Suprapubic skin (tissue), 4 donors: ENCODE measurements at places on chromosomes 4 and X.
A peak's percentile ranks its signal among the peaks of the same experiment; 100 is the strongest.

DNA sequence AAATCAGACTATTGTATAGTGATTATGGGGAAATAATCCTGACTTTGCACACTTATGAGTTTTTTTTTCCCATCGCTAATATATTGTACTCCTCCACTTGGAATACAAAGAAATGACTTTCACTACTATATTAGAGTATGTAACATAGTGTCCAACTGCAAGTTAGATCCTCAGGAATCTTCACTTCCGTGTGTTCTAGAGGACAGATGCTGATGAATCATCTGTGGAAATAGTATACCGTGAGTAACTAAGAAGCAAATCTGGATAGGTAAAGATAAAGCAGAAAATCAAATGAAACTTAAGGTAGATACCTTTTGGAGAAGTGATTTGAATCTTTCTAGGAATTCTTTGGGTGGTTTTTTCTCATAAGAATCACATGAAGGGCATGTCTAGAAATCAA is 8.3 kb downstream of the IL21 start:
- H3K27me3 ChIP-seq: no peaks in the 10 kb centered on the region
- no peak for DNase-seq
- no peak overlapping the region for H3K4me3 ChIP-seq
- H3K4me1 ChIP-seq: no peaks in the 10 kb centered on the region
- H3K36me3 ChIP-seq: no peaks in the 10 kb centered on the region
- H3K27ac ChIP-seq: no peak overlapping the region

DNA sequence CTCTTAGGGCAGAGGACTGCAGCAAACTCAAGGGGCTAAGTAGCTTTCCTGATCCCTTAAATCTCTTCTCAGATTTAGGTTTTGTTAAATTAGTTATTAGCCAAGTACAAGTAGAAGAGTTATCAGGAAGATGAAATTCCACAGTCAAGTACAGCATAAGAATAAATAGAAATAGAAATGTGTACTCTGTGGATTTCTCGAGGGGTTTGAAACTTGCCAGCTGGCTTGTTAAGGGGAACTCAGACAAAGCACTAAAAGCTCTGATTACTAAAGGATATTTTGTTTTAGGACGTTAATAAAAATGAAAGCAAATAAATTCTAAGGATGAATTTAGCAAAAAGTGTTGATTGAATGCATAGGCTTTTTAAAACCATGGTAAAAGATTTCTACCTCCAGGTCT is 654.6 kb downstream of the RAPGEF2 start:
- H3K4me3 ChIP-seq: no peak overlapping the region
- H3K36me3 ChIP-seq: no peaks in the 10 kb centered on the region
- no peak overlapping the region for H3K27ac ChIP-seq
- no peak for DNase-seq
- no peaks in the 10 kb centered on the region for H3K27me3 ChIP-seq

DNA sequence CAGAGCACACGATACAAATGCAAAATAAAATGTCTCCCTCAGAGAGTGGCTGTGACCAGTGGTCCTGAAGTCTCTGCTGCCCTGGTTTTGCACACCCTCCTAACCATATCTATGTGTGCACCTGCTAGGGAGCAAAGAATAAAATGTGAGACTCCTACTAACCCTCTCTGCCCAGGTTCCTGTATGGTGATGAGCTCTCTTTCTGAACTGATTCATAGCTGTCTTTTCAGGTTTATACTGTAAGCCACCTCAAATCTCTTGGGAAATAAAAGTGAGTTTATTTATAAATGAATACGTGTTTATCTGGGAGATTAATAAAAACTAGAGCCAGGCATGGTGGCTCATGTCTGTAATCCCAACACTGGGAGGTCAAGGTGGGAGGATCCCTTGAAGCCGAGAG is 126.0 kb upstream of the RBPJ start:
- no peaks in the 10 kb centered on the region for H3K4me1 ChIP-seq
- DNase-seq: no peak
- no peak overlapping the region for H3K27ac ChIP-seq
- H3K36me3 ChIP-seq: no peaks in the 10 kb centered on the region

DNA sequence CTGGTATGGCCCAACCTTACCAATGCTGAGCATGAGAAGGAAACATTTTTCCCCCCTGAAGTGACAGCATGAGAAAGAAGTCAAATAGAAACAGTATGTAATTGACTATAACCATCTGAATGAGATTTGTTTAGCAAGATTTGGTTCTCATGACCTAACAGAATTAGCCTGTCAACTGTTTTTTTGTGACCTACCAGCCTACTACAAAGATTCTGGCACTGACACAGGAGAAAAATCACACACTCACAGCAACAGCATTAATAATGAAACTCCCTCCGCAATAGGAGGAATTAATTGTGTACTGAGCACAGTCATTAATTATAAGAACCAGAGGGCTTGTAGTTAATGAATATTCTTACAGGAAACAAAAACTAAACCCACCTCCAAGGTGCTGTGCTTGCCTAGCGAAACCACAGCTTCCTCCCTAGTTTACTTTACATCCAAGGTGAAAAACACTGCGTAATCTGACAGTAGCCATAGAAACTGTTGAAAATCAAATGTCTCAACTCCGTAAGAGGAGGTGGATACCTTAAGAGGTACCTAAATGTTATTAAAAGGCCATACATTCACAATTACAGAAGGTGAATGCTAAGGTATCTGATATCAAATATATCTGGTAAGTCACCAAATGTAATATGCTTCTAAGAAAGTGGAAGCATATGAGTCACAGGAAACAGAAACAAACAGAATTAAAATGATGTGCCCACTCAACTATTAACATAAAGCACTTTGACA is 34.9 kb downstream of the MMRN1 start:
- H3K4me1 ChIP-seq: no peaks in the 10 kb centered on the region
- H3K27me3 ChIP-seq: no peaks in the 10 kb centered on the region
- H3K4me3 ChIP-seq: no peak overlapping the region
- H3K27ac ChIP-seq: no peak overlapping the region
- no peaks in the 10 kb centered on the region for H3K36me3 ChIP-seq

DNA sequence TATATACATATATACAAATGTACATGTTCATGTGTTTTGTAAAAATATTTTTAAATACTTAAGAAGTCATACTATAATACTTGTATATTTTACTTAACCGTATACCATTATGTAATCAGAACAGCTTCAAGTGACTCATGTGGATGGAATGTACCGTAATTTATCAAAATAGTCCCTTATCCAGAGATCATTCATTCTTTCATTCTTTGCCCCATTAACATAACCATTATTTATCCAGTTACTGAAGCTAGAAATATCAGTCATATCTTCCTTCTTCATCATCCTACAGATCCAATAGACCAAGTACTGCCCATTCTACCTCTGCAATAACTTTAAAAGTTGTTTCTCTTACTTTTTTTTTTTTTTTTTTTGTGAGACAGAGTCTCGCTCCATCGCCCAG is 164.2 kb downstream of the MAB21L2 start:
- H3K27me3 ChIP-seq: no peaks in the 10 kb centered on the region
- no peak overlapping the region for H3K27ac ChIP-seq
- no peaks in the 10 kb centered on the region for H3K4me1 ChIP-seq
- H3K36me3 ChIP-seq: no peaks in the 10 kb centered on the region

- DNase-seq: no peak
- no peak overlapping the region for H3K4me3 ChIP-seq
- no peak overlapping the region for H3K27ac ChIP-seq
- no peaks in the 10 kb centered on the region for H3K4me1 ChIP-seq
- H3K36me3 ChIP-seq: no peaks in the 10 kb centered on the region
Measured at GRCh38 chrX:51860679-51861078, 32.7 kb upstream of the MAGED1 start.

GRCh38 chrX:131746491-131746968 is 202.7 kb downstream of the OR13H1 start:
- H3K4me1 ChIP-seq: no peaks in the 10 kb centered on the region
- H3K4me3 ChIP-seq: no peak overlapping the region
- H3K27me3 ChIP-seq: no peaks in the 10 kb centered on the region
- no peaks in the 10 kb centered on the region for H3K36me3 ChIP-seq
- DNase-seq: peak; percentile 86
- no peak overlapping the region for H3K27ac ChIP-seq

DNA sequence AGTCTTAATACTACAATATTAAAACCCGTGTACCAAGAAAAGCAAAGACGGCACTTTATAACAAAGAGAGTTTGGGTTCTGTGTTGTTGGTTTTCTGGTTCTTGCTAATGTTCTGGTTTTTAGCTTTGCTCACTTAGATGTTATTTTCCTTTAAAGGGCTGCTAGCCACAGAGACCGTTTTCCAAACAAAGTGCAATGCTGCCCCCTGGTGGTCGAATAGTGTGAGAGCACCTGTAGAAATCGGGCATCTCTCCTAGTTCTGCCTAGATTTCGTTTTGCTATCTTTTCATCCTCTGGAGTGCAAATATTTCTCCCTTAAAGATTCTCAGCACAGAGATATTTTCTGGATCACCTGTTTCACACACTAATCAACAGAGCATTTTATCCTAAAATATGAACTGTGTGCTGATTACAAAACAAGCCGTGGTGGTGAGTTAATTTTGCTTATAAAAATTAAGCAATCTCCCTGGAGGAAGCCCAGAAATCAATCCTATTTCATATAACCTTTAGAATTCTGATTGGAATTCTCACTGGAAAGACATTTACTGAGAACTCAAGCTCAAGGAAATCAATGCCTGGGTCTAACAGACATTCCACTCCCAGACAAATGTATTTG is 334.5 kb upstream of the NOCT start:
- no peaks in the 10 kb centered on the region for H3K36me3 ChIP-seq
- no peak overlapping the region for H3K27ac ChIP-seq
- H3K4me1 ChIP-seq: peaks cover 9% of the 10 kb centered on the region
- peak; percentile 80 for DNase-seq
- H3K27me3 ChIP-seq: no peaks in the 10 kb centered on the region
- no peak overlapping the region for H3K4me3 ChIP-seq

GRCh38 chr4:87388901-87389300 is 2.1 kb downstream of the HSD17B11 start:
- no peaks in the 10 kb centered on the region for H3K27me3 ChIP-seq
- H3K36me3 ChIP-seq: no peaks in the 10 kb centered on the region
- H3K27ac ChIP-seq: no peak overlapping the region
- no peak for DNase-seq
- H3K4me3 ChIP-seq: peak overlapping the region; percentile 68

DNA sequence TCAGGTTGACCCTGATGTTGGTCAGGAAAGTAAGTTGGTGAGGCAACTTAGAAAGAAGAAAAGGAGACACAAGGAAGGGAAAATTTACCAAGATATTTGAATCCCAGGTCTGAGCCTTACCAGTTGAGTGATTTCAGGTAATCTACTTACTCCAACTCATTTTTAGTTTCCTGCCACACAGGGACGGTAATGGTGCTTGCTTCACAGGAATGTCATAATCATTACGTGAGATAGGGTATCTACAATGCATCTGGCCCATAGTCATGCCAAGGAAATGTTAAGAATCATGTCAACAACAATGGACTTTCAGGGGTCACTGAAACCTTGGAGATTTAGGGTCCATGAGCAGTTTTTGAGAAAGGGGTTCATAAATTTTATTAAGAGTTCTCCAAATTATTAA is 195.4 kb upstream of the HHIP start:
- no peak overlapping the region for H3K4me3 ChIP-seq
- H3K27me3 ChIP-seq: no peaks in the 10 kb centered on the region
- H3K27ac ChIP-seq: no peak overlapping the region
- no peaks in the 10 kb centered on the region for H3K4me1 ChIP-seq

GRCh38 chrX:6169407-6169806 is 59.3 kb downstream of the NLGN4X start:
- no peaks in the 10 kb centered on the region for H3K4me1 ChIP-seq
- DNase-seq: no peak
- H3K27me3 ChIP-seq: no peaks in the 10 kb centered on the region
- no peak overlapping the region for H3K4me3 ChIP-seq
- no peaks in the 10 kb centered on the region for H3K36me3 ChIP-seq
- H3K27ac ChIP-seq: no peak overlapping the region

DNA sequence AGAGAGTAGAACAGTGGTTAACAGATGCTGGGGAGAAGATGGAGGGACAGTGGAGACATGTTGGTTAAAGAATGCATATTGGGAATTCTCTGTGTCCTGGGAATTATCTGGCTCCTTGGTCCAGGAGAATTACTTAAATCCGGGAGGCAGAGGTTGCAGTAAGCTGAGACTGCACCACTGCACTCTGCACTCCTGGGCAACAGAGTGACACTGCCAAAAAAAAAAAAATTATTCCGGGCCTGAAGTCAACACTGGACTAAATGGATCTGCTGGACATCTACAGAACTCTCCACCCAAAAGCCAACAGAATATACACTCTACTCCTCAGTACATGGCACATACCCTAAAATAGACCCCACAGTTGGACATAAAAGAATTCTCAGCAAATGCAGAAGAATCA is 400.0 kb upstream of the CXorf51B start:
- DNase-seq: no peak
- H3K4me1 ChIP-seq: no peaks in the 10 kb centered on the region
- H3K4me3 ChIP-seq: no peak overlapping the region
- no peaks in the 10 kb centered on the region for H3K36me3 ChIP-seq
- H3K27ac ChIP-seq: no peak overlapping the region

DNA sequence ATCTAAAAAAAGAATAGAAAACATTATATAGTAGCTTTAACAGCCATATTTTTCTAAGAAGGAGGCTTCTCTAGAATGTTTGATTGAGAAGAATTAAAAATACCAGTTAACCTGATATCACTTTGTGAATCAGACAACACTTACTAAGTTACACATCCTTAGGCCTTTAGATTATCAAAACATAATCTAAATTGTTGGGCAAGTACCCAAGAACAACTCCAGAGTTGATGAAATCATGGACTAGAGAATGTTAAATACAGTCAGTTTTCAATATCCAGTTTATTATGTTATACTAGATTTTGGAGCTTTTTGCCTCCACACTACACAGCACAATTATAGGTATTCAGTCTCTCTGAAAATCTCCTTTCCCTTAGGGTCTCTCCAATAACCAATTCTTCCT is 39.6 kb downstream of the ARL13A start:
- no peaks in the 10 kb centered on the region for H3K4me1 ChIP-seq
- H3K36me3 ChIP-seq: peaks cover 25% of the 10 kb centered on the region
- DNase-seq: no peak
- no peaks in the 10 kb centered on the region for H3K27me3 ChIP-seq
- no peak overlapping the region for H3K27ac ChIP-seq
- no peak overlapping the region for H3K4me3 ChIP-seq

DNA sequence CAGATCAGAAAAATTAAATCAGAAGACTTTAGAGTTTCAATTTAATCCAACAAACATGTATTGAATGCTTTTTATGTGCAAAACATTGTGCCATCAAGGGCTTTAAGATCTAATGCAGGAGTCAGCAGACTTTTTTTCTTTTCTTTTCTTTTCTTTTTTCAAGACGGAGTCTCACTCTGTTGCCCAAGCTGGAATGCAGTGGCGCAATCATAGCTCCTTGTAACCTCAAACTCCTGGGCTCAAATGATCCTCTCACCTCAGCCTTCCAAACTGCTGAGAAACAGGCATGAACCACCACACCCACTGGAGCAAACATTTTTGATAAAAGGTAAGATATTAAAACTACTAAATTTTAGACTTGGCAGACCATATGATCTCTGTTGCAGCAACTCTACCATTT is 24.6 kb upstream of the LRBA start:
- no peaks in the 10 kb centered on the region for H3K4me1 ChIP-seq
- no peak overlapping the region for H3K4me3 ChIP-seq
- no peak for DNase-seq
- H3K27me3 ChIP-seq: no peaks in the 10 kb centered on the region
